ENCODE measurements at places on chromosomes 1 and 21.

- no peak for DNase-seq
These were observed 4.2 kb upstream of the PRXL2B start for GRCh38 chr1:2582391-2582790.

GRCh38 chr1:30903343-30904034 is 5.1 kb downstream of the SDC3 start:
- no peak for DNase-seq

GRCh38 chr21:45055861-45056260 is 18.5 kb upstream of the ADARB1 start:
- no peak for DNase-seq

DNA sequence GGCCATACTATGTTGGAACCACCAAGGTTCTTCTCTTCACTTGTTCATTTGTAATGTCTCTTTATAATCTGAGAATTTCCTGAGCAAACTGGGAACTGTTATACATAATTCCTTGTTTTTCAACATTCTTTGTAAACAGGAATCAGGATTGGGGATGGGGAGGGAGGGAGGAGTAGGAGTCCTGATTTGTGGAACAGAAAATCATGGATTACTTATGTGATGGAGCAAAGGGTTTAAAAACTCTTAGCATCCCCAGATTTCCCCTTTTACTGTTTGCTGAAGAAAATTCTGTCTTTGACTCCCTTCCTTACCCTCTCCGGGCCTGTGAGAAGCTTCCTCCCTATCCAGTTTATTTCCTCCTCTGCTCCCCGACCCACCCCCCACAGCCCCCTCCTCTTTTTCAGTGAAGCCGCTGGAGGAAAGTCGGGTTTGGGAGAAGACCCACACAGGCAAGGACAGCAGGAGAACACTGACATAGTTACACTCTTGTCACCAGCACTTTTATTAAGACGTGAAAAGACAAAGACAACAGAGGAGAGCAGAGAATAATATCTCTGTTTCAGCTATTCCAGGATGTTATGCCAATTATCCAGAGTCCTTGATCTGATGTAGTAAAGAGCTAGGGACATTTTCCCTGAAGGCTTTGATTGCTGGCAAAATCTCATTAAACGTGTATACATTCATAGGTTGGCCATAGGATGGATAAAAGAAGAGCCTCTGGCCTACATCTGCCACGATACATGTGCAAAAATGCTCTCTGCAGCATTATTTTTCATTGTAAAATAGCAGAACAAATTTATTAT is 4.6 kb upstream of the NBPF1 start:
- no peak for DNase-seq

- DNase-seq, result no peak
These were observed 475.0 kb downstream of the MATN1 start for GRCh38 chr1:30248373-30248772.

DNA sequence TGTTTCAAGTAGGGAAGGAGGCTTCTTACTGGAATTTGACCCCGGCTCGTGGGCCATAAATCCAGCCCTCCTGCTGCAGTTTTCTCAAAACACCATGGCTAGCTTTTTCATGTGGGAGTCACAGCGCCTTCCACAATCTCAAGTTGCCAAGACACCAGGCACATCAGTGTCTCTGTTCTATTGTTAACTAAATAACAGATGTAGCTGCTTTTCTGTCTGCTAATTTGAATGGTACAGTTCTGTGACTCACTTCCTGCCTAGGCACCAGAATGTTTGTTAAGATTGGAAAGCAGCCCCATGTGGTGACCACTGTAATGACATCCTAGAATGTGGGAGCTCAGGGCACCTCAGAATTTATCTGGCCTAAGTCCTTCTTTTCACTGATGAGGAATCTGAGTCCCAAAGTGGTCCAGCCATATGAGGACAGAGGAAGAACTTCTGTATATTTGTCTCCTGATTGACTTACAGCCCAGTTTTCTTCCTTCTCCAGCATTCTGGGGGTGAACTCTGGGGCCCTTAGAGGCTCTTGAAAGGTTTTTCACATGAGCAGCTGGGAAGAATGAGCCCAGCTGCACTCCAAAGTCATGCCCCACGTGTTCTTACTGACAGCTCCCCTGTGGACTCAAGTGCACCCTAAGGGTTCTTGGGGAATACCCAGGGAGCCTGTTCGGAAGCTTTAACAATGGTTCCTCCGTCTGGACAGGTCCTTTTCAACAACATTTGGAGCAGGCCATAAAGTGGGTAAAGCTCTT is 27.5 kb downstream of the TRIM45 start:
- DNase-seq, result no peak

- DNase-seq, result no peak
These were observed 386.2 kb upstream of the ADGRL2 start for GRCh38 chr1:81414488-81415015.

GRCh38 chr1:26081267-26082019 is 14.0 kb upstream of the TRIM63 start:
- DNase-seq, result no peak

DNA sequence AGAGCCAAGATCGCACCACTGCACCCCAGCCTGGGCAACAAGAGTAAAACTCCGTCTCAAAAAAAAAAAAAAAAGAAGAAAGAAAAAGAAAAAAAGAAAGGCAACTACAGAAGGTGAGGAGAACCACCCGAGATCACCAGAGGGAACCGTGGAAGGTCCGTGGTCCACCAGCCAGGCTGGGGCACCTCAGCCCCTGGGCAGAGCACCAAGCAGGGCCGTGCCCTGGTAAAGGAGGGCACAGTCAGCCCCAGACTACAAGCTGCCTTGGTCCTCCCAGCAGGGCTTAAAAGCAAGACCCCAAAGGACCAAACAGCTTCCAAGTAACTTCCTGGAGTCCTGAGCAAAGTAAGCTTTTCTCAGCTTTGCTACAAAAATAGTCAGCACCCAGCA is 8.8 kb upstream of the SAMD11 start:
- no peak for DNase-seq

All from stimulated activated CD4-positive, alpha-beta T cell treated with anti-CD3 and anti-CD28 coated beads, Interleukin-1b, Interleukin-23, amount 100 ng/mL, for 1 hour (primary cell).